Activated naive CD4-positive, alpha-beta T cell (primary cell): ENCODE measurements at places on chromosomes 6 and 20.

DNA sequence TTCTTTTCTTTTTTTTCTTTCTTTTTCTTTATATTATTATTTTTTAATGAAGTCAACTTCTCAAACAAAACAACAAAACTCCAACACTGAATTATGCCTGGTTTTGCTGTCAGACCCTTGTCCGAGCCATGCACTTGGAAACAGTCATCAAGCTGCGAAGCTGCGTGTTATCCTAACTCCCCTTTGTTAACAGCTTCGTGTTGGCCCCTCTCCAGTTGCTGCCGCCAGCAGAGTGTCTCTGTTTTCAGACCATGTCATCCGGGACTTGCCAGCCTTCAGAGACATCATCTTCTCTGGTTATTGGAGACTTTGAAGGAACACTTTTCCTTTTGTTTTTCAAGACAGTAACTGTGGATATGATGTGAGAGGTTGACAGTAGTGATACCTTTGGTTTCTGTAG lies 83.1 kb downstream of the TRMT11 start:
- DNase-seq: no peak

GRCh38 chr6:130647246-130647645 lies 180.0 kb upstream of the SMLR1 start:
- DNase-seq: no peak

GRCh38 chr20:47764154-47764733 lies 21.0 kb downstream of the SULF2 start:
- DNase-seq: no peak

- no peak for DNase-seq
These were observed 1.9 kb downstream of the BAG2 start for GRCh38 chr6:57173886-57174510.
